ENCODE measurements at places on chromosomes 2 and 18. TPM values are rescaled to one million over a fixed set of nuclear protein-coding genes. Genes with fewer than 3 reads are reported as not detected.
A peak's percentile ranks its signal among the peaks of the same experiment; 100 is the strongest.

GRCh38 chr18:37362158-37362890, 203.3 kb downstream of the CELF4 start:
- DNase-seq = no peak

ELP2 gene
- 161 TPM for total RNA-seq

FECH gene
- 29.2 TPM for total RNA-seq

- DNase-seq = no peak
These were observed 6.8 kb downstream of the BIRC6 start for GRCh38 chr2:32363597-32363996.

DNA sequence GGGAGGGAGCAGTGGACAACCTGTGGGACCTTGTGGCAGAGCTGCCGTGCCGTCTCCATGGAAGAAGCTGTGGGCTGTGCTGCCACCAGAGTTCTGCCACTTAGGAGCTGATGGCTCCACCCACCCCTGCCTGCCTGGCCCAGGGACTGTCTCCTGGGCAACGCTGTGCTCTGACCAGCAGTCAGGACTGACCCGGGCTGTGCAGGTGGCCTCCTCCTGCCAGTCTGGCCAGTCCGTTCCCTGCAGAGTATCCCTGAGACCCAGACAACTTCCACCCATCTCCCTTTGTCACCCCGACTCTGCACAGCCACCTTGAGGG, 12.8 kb downstream of the ASIC4 start:
- DNase-seq = no peak

SIX3 gene
- not detected for total RNA-seq

DNA sequence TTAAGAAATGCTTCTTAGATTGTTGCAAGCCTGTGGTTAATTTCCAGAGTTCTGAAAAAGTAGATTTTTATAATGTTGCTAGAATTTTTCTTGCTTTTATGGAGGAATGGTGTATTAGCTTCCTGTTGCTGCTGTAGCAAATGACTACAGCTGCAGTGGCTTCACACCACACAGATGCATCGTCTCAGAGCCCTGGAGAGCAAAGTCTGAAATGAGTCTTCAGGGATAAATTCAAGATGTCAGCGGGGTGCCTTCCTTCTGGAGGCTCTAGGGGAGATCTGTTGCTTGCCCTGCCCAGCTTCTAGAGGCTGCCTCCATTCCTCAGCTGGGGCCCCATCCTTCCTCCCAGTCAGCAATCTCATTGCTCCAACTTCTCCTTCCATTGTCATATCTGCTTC, 187.8 kb downstream of the ZNF516 start:
- DNase-seq = no peak

GRCh38 chr18:13642440-13642827, 83.9 kb downstream of the FAM210A start:
- no peak for DNase-seq

GPR39 gene
- 9.0 TPM for total RNA-seq

DNA sequence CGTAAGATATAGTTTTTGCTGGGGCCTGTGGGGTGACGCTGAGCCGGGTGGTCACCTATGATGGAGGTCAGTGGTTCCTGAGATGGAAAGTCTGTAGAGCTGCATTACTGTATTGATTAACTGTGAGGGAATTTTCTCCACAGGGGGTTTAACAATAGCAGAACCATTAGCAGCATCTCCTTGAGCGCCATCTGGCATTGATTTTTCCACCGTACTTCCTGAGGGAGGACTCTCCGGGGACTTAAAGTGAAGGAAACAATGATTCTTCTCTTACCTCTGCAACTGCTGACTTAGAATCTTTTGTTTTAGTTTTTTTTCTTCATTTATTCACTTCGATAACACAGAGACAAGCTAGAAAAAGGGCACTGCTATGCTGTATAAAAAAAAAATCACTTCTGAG, 22.6 kb upstream of the RNF125 start:
- DNase-seq = no peak

GRCh38 chr2:238726670-238727584, 121.0 kb upstream of the TWIST2 start:
- DNase-seq = no peak

GRCh38 chr18:31426871-31427406, 20.6 kb upstream of the DSG3 start:
- no peak for DNase-seq

DNA sequence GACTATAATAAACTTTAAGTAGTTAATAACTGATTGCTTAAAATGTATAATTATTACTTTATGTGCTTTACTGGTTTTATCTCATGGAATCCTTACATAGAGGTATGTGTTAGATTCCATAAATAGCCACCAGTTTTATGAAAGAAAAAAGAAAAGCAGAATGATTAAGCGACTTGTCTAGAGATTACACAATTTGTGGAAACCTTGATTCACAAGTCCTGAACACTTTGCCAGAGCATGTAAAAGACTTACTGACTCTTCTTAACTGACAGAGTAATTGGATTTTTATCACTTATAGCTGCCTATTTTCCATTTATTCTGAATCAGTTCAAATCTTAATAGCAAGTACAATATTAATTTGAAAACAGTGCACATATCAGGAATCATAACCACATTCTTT, 448.7 kb upstream of the NETO1 start:
- DNase-seq = peak; percentile 28

GRCh38 chr18:37502036-37502435, 63.6 kb downstream of the CELF4 start:
- no peak for DNase-seq

DNA sequence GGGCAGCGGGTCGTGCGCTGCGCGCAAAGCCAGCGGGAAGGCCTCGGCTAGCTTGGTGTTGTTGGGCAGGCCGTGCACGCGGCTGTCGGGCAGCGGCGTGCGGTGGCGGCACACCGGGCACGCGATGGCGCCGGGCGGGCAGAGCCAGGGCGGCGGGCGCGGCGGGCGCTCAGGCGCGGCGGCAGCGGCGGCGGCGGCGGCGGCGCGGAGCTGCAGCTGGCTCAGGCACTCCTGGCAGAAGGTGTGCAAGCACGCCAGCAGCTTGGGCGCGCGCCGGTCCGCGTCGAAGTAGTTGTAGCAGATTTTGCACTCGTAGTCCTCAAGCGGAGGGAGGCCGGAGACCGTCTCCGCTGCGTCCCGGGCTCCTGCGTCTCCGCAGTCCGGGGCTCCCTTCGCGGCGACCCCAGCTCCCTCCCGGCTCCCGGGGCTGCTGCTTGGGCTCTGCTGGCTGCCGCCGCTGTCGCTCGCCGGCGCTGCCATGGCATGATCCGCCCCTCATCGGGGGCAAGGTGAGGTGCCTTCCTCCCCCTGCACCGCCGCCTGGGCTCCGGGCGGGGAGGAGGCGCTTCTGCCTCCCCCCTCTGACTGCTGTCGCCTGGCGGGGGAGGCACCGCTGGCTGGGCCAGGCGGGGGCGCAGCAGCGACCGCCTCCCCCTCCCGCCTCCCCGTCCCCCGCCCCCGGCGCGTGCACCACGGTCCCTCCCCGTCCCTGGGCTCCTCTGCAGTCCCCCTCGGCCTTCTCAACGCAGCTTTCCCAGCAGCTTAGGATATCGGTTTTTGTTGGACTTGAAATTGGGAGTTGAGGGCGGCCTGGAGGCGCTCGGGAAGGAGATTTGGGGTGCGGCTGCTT, 21.0 kb upstream of the PAX3 start:
- no peak for DNase-seq

DNA sequence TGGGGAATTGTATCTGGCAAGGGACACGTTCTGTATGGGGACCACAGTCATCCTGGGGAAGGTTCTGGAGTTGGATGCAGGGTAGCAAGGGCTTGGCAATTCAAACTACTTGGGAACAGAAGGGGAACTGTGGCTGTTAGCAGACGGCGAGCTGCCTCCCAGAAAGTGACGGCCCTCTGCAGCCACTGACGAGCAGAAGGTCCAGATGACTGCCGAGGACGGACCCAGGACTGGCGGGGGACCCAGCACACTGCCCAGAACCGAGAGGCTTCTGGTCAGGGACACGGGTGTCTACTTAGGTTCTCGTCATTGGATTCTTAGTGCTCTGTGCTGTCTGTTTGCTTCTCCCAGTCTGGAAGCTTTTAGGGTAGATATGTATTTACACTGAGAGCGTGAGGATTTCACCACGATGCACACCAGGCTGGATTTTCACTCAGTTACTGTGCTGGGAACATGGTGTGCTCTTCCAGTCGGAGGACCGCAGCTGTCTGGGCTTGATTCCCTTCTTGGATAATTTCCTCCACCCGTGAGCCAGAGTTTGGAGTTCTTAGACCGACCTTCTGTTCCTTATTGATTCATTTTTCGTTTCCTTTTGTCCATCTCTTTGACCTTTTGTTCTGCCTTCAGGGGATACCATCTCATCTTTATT, 13.4 kb downstream of the GPR35 start:
- no peak for DNase-seq

GGCX gene
- 31.9 TPM for total RNA-seq

UNC80 gene
- total RNA-seq = not detected

GRCh38 chr18:75652528-75652927, 225.0 kb upstream of the SMIM21 start:
- DNase-seq = no peak

PHOSPHO2 gene
- total RNA-seq = 0.54 TPM

Measured in IMR-90 (cell line).